ENCODE measurements at places on chromosomes 12 and 14.

- peak; percentile 73 for DNase-seq
Observed at GRCh38 chr12:64610660-64611340, 505 bp downstream of the RASSF3 start.

- no peak for DNase-seq
Observed at GRCh38 chr14:89317051-89317691, 99.9 kb downstream of the FOXN3 start.

GRCh38 chr14:102095871-102096568, 9.2 kb upstream of the HSP90AA1 start:
- no peak for DNase-seq

DNA sequence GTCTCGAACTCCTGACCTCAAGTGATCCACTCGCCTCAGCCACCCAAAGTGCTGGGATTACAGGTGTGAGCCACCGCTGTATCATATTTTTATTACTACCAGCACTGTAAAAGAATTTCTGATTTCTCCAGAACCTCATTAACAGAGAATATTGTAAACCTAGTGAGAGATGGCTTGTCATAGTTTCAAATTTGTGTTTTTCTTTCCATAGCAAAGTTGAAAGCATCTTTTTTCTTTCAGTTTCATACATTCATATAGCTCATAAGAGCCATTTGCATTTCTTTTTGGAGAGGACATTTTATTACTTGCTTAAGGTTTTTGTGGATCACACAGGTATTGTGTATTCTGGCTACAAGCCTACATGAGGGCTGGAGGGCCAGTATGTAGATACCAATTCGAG, 58.0 kb downstream of the MIS18BP1 start:
- DNase-seq: no peak

DNA sequence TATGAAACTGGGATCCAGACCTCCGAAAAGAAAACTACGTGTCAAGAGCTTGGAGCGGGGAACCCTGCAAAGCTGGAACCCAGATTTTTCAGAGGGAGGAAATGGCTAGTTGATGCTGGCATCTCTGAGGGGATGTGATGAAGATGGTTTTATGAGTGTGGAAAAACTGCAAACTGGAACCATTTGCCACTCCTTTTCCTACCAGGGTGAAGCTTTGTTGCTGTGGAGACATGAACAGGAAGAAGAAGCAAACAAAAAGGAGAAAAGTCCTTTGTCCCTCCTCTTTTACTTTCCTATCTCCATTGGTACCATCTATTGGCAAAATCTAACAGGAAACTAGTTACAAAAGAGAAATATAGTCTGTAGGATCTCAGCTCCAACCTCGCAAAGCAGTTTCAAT, 39.2 kb downstream of the CDK17 start:
- no peak for DNase-seq

GRCh38 chr12:52267699-52268098, 6.7 kb upstream of the KRT86 start:
- DNase-seq: no peak

DNA sequence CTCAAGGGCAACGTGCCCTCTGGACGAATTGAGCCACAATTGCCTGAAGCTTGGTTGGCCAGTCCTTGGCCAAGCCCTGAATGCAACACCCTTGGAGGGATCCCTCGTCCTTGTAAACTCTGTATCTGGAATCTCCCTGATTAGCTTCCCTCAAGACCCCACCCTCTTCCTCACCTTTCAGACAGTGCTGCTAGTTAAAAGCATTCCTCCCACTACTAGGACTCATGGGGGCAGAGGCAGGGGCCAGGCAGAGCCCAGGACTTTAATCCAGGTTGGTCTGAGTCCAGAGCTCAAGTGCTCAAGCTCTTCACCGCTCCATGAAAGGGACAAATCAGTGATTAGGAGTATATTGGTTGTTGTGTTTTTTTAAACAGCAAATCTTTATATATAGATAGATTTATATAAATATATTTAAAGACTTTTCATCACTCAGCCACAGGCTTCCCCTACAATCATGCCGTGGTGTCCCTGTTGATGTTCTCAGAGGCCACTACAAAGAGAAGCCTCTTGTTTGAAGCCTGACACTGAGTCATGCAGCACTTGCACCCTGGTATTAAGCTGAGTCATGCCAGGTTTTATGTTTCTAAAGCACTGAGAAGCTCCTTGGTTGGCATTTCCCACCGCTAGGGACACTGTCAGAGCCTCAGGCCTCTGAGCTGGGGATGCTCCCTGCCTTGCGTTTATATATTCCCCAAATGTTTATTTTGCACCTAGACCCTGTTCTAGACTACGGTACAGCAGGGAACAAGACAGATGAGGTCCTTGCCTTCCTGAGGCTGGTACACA, 53.8 kb upstream of the GSC start:
- DNase-seq: no peak

- DNase-seq: no peak
Observed at GRCh38 chr12:45214749-45215418, 1.0 kb upstream of the ANO6 start.

GRCh38 chr12:12018454-12018853, 52.3 kb upstream of the BCL2L14 start:
- no peak for DNase-seq

DNA sequence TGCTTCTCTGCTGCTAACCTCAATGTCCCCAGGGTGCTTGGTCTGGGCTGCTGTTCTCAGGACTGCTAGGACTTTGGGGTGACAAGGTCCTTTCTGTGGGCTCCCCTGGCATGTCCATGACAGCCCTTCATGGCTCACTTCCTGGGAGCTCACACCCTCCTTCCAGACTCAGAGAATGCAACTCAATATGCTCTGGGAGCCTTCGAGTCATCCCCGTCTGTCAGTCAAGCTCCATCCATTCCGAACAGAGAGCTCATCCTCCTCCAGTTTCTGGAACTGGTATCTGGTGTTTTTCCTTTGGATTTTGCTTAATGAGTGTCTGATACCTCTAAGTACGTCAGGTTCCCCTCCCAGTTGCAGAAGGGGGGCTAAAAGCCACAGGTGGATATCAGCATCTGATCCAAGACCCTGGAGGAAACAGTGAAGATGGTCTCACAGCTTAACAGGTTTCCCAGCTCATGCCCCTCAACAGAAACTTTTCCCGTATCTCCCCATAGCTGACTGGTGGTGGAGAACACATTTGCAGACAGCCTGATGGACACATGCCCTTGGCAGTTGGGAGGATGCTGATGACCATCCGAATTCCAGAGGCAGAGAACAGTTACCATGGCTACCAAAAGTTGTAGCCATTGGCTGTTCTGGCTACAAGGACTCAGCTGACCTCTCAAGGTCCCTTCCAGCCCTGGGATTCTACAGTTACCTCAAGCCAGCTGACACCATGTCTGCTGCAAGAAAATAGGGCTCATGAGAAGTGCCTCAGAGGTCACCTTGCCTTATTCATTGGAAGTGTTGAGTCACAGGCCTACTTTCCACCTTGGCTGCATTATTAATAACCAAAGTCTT, 9.5 kb upstream of the RAB35 start:
- DNase-seq: no peak

DNA sequence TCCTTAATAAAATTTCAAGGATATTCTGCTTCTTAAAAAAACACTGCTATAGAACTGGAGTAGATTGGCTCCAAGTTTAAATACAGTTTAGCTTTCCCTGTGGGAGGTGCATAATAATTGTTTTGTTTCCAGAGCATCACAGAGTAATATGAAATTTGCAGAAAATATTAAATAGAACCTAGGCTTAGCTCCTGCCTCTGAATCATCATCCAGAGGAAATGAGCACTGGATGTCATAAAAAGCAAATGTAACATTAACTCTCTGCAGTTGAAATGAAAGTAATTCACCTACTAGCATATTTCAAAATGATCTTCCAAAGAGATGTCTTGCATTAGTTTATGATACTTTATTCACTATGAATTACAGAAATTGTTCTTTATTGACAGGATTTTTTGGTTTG, 769.8 kb downstream of the C12orf50 start:
- no peak for DNase-seq

GRCh38 chr14:47332106-47332505, 343.3 kb downstream of the MDGA2 start:
- DNase-seq: no peak

DNA sequence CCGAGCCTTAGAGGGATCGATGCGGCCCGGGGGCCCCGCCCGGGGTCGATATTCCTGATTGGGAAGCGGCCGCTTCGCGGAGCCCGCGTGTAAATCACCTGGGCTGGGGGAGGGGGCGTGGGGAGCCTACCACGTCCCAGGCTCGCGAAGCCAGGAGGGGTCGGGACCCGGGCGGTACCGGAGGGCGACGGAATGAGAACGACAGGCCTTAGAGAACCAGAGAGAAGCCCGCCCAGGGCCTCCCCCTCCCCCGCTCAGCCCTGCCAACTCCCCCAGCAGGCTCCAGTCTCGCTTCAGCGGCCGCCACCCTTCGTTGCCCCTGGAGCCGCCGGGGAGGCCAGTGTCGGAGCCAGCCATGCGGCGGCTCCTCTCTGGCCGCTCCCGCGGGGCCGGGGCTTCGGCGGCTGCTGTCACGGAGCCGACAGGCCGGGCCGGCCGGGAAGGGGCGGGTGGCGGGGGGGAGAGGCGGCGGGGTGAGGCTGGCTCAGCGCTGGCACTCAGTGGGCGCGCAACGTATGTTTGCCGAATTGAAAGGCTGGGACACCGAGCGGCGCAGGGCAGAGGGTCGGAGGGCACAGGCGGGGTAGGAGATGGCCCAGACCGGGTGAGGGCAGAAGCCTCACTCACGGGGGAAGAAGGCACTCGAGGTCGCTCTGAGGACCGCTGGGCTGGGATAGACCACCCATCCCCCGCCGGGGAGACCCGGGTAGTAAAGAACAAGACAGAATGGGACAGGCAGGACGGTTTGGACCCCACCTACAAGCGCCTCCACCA, 1.4 kb upstream of the DNAJC22 start:
- DNase-seq: no peak

GRCh38 chr14:39827901-39828655, 395.8 kb upstream of the FBXO33 start:
- DNase-seq: no peak

DNA sequence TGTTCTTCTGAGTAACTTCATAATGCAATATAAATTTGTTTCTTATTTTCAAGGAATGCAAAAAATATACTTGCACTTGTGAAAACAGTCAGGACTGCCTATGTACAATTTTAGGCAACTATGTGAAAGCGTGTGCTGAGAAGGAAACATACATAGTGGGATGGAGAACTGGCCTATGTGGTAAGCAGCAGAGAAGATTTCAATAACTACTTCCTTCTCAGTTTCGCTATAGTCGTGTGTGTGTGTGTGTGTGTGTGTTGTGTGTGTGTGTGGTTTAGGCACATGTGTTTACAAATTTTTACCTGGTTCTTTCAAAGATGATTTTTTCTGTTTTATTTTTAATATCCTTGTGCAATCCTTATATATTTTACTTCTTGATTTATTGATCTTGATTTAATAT, 211.8 kb downstream of the LRRK2 start:
- DNase-seq: no peak

DNA sequence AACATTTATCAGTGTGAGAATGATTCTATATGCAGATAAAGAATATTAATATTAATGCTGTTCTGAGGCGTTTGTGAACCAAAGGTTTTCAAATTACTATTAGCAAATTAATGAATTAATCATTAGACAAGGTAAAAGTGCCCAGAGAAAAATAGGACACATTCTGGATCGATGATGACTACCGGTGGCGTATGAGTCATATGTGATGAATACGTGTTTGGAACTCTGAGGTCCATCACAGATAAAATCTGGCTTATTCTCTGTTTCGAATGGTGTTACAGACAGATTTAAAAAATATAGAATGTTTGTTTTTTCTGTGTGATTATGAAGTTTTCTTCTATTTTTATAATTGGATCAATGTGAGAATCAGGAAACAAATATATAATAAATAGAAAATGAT, 79.2 kb upstream of the RTL1 start:
- DNase-seq: no peak

GRCh38 chr14:55077170-55078151, 26.0 kb downstream of the MAPK1IP1L start:
- DNase-seq: peak; percentile 19

- DNase-seq: no peak
Observed at GRCh38 chr12:24517000-24517399, 431.9 kb downstream of the BCAT1 start.

Data from CD4-positive, alpha-beta T cell treated with Interferon gamma for 1 hour (primary cell).